ENCODE measurements at places on chromosomes 6 and 20.

DNA sequence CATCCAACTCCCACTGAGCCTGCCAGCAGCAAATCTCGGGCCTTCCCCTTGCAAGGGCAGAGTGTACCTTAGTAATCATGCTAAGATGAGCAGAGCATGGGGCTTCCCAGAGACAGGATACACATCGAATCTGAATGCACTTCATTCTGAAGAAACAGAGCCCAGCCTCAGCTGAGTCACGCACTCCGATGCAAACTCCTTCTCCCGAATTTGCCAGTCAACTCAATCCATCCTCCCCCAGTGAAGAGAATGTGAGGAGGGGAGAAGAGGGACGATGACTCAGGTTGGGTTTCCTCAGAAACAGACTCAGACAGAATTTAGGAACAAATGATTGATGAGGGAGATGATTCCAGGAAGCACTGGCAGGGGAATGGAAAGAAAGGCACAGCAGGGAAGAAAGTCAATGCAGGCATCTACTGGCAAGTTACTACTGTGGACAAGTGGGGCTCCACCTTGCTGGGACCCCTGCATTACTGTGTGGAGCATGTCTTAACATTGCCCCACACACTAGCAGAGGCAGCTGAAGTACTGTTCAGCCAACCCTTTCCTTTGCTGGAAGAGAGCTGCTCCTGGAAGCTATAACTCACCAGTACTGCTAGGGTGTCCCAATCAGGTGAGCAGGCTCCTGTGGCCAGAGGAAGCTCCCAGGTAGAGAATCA, 251.6 kb downstream of the ADGB start:
- DNase-seq, result no peak

- DNase-seq, result no peak
Observed at GRCh38 chr6:155382338-155382685, 68.0 kb upstream of the TFB1M start.

GRCh38 chr6:35063701-35064280, 77.3 kb downstream of the TCP11 start:
- no peak for DNase-seq

GRCh38 chr6:87705070-87705691, 3.1 kb upstream of the AKIRIN2 start:
- DNase-seq, result peak; percentile 39

DNA sequence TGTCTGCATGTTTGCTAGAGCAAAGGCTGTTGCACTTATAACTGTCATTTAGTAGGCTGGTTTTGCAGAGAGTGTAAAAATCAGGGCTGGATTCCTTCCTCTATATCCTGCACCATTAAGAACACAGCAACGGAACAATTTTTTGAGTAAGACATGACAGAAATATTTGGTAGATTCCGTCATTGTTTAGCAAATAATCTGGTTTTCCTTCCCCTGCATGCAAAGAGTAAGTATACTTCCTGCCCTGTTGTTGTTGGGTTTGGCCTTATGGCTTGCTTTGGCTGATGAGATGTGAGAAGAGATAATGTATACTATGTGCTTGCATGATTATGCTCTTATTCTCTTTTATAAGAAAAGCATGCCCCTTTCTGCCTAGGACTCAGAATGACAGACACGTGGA, 23.8 kb downstream of the MANEA start:
- DNase-seq, result no peak

DNA sequence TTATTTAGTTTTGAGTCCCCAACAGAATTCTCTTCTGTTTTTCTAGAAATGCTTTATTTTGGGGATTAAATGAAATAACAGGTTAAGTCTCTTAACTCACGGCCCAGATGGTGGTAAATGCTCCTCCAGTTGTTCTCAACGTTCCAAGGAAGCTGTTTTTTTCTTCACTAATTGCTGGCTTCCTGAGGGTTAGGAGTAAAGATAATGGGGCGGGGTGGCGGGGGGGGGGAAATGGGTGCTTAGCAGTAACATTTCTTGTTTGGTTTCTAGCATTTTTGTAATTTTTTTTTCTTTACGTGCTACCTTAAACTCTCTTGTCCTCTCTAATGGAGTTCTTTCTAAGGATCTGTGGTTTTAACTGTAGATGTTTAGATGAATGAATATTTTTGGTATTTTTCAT, 2.2 kb downstream of the SRSF3 start:
- no peak for DNase-seq

GRCh38 chr20:36030149-36030548, 61.8 kb downstream of the CNBD2 start:
- DNase-seq, result no peak

DNA sequence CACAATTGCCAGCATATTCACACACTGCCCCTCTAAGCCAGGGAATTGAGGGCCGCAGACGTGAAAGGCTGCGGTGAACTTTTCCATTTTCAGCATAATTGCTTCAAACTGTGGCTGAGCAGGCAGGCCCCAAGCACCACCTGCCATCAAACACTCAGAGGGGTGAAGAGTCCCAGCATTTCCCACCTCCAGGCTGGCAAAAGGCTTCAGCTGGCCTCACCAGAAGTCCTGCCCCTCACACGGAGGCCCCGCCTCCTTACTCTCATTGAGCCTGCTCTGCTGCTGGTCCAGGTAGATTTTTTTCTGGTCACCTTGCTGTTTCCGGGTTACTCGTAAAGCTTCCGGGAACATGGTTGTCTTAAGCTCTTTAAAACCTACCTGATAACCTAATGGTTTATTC, 52.0 kb upstream of the PRELID3B start:
- no peak for DNase-seq

DNA sequence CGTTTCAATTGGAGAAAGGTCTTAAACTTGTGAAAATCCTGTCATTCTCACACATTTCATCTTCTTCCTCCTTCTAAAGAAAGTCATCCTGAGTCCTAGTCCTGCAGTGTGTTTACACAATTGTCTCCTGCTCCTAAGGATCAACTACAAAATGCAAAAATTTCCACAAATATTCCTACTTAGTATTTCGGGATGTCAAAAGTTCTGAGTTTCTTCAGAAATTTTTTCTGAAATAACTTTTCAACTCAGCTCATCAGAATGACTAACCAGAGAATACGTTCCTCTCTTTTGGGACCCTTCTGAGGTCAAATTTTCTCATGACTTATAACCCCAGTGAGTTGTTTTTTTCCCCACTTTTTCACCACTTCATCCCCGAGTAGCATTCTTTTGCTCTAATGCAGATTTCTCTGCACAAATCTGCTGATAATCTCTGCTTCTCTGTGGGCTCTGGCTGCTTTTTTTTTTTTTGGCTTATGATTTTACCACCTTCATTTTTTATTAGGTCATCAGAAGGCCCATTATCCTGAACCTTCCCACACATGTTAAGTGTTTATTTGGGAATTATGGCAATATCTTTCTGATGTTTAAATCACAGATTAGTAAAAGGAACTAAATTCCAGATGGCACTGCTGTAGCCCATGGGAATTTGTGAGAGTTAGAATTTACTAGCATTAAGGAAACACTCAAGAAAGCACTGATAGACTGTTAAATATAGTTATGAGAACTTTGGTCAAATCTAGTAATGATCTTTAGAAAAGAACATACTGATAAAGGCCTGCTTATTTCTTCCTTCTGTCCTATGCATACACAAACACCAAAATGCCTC, 41.4 kb downstream of the MAP3K5 start:
- DNase-seq, result no peak

GRCh38 chr6:108200631-108201030, 34.8 kb downstream of the NR2E1 start:
- no peak for DNase-seq

GRCh38 chr6:48243071-48243470, 132.1 kb upstream of the PTCHD4 start:
- no peak for DNase-seq

- DNase-seq, result peak; percentile 46
Observed at GRCh38 chr20:438571-439469, 23.5 kb downstream of the TBC1D20 start.

DNA sequence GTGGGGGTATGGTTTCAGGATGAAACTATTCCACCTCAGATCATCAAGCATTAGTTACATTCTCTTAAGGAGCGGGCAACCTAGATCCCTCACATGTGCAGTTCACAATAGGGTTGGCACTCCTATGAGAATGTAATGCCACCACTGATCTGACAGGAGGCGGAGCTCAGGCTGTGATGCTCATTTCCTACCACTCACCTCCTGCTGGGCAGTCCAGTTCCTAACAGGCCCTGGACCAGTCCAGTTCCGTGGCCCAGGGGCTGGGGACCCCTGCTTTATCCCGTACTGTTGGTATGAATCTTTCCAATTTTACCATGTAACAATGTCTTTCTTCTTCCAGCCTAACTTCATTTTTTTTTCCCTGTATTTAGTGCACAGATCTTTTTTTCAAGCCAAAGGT, 94.9 kb downstream of the OGFRL1 start:
- DNase-seq, result no peak

GRCh38 chr6:112787371-112787770, 440.2 kb downstream of the RFPL4B start:
- no peak for DNase-seq

DNA sequence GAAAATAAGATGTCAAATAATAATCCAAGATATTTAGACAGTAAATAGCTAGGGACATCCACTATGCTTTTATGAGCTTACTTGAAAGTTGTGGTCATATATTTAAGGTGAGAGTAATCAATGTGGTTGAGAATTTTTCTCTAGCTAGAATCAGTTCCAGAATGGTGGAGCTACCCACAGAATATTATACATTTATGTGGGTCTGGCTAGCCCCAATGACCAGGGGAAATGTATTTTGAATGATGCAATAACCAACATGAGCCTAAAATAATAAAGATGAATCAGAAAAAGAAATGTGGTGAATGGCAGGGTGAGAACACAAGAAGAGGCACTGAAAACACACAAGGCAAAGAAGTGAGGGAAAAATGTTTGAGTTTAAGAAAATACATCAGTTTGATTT, 325.7 kb downstream of the TBC1D32 start:
- DNase-seq, result no peak

- DNase-seq, result no peak
Observed at GRCh38 chr6:117481926-117482239, 591 bp upstream of the DCBLD1 start.

GRCh38 chr20:51910321-51911050, 108.2 kb upstream of the SALL4 start:
- DNase-seq, result no peak
